ENCODE measurements at places on chromosomes 7 and 10.

- no peak for DNase-seq
Measured at GRCh38 chr10:11414314-11415038, 197.0 kb downstream of the USP6NL start.

- DNase-seq = no peak
Measured at GRCh38 chr10:76044751-76045150, 613.3 kb downstream of the LRMDA start.

- no peak for DNase-seq
Measured at GRCh38 chr7:74482629-74483401, 29.1 kb downstream of the GTF2IRD1 start.

DNA sequence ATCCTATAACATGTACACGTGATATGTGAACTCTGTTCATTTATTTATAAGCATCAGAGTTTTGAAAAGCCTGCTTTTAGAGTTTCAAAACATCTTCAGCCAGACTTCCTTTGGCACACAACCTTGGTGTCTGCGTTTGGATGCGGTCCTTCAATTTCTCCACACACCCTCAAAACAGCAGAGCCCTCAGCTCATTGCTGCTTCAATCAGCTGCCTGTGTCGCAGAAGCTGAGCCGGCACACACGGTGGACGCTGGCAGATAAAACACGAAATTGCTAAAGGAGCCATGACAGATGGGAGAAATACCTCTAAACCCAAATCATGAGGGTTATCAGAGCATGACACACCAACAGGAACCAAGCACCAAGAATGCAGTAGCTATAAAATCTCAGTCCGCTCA is 396.4 kb upstream of the AKR1E2 start:
- no peak for DNase-seq

- peak; percentile 18 for DNase-seq
Measured at GRCh38 chr7:68679459-68680234, 918.6 kb upstream of the AUTS2 start.

DNA sequence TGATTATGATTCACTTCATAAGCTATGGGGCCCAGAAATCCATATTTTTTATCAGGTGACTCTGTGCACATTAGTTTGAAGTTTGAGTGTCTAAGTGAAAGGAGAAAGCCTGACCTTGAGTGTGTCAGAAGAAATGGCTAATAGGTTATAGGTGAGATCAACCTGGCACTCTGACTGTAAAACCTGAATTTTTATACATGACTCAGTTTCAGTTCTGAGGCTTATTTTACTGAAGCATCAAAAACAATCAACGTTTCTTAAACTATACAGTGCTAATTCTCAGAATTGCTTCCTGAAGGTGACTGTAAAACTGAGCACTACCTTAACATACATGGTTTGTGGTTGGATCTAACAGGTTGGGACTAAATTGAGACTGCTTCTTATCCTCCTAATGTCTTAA is 159.4 kb upstream of the AHR start:
- no peak for DNase-seq

DNA sequence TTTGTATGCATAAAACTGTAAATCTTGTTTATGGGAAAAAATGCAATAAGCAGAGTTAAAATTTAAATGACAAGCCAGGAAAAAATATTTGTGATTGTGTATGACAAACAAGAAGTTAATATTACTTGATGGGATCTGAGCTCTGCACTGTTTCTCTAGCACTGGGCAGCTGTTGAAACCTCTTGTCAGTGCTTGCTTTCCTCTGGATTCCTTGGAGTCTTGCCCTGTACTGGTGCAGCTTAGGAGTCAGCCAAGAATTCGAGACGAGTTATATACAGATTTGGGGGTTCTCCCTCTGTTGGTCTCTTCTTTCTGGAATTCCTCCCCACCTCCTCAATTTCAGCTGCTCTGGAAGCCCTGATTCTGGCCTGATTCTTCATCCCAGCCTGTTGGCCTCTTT is 24.3 kb upstream of the OPN4 start:
- no peak for DNase-seq

DNA sequence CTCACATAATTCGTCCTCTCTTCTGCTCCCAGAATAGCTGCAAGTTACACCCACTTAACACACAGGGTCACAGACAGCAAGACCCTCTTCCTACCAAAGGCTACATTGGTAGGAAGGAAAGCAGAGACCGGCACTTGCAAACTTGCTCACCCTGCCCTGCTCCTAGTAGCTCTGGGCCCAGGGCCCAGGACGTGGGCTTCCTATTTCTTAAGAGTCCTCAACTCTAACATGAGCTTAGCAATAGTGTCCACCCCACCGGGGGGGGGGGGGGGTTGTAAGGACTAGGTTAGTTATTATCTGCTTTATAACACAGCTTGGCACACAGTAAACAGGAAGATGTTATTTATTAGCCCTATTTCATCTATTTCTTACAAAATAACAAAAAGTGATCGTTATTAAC is 106.6 kb downstream of the GRB10 start:
- no peak for DNase-seq

GRCh38 chr7:29149036-29149435 is 2.7 kb upstream of the CPVL start:
- no peak for DNase-seq

DNA sequence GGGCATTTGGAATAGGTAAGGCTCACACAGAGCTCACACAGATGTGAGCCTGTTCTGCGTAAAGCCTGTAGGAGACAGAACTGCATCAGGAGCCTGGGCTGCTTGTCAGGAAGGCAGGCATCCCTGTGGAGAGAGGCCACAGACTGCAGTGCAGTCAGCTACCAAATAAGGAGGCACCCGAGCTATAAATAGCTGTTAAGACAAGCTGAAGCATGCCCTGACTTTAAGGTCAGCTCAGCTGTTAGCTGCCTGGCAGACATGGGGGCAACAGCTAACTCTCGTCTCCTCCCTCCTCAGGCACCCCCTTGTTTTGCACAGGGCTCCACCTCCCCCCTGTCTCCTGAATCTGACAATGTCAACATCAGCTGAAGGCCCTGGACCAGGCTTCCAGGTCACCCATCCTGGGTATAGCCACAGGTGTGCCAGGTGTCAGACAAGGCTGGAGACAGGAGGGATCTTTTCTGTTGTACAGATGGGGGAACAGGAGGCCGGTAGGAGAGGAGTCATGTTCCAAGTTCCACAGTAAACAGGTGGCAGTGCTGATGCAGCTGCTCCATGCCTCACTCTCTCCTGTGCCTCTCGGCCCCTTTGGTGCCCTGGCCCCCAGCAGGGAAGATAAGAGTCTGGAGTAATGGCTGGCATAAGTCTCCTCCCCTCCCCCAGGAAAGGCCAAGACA is 27.6 kb upstream of the MKRN1 start:
- DNase-seq = peak; percentile 97

GRCh38 chr10:101099901-101100300 is 31.2 kb upstream of the TLX1 start:
- no peak for DNase-seq

DNA sequence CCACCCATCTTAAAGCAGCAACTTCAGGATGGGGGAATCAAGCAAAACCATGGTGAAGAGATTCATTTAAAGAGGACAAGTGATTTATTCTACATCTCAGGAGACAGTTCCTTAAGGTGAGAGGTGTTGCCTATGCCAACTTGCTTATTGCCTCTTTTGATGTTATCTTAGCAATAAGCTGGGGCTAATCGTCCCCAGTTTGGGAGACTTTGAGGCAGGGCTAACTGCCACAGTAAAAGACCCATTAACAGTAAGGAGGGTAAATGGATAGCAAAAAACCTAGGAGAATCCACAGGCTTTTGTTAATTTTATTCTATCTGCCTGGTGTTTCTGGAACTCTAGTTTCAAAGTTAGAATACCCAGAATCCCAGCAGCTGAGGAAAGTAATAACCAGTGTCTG is 22.1 kb upstream of the HERPUD2 start:
- DNase-seq = no peak

DNA sequence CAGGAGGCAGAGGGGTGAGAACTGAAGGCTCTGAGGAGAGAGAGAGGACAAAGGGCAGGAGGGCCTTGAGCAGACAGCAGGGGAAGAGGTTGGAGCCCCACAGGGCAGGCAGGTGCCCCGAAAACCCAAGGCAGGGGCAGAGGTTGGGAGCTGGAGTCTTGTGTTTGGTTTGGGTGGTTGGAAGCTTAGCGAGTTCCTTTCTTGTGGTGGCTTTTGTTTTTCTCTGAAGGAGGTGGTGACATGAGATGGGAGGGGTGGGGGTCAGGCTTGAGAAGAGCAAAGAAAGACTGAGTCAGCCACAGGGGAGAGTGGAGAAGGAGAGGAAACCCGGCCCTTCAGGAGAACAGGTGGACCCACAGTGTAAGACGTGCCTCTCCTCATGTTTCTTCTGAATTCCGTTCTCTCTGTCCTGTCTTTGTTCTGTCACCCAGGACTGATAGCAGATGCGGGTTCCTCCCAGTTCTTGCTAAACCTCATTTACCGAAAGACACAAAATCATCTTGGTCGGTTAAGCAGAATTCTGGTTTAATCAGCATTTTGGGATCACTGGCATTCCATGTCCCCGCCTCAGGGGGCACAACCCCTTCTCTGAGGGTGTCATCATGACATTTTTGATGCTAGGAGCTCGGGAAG is 95.3 kb downstream of the INSYN2A start:
- DNase-seq = no peak

DNA sequence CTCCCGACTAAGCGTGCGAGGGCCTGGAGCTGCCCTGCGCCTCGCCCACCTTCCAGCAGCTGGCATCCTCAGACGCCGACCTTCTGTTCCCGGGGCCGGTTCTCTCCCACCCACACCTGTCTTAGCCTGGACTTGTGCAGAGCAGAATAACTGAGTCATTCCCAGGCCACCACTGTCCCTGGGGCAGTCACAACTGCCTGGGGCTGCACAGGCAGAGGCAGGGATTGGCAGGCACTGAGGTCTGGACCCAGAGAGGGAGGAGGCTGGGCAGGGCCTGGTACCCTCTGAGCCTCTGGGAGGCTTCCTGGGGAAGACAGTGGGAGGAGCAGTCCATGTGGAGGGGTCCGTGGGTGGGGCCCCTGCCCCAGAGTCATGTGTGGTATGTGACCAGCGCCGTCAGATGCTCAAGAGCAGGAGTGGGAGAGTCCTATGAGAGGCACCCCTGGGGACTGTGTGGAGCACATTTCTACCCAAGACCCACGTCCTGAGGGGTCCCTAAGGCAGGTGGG is 74.3 kb downstream of the NKX6-2 start:
- DNase-seq = no peak

- DNase-seq = no peak
Measured at GRCh38 chr7:36191292-36191920, 38.4 kb downstream of the EEPD1 start.

DNA sequence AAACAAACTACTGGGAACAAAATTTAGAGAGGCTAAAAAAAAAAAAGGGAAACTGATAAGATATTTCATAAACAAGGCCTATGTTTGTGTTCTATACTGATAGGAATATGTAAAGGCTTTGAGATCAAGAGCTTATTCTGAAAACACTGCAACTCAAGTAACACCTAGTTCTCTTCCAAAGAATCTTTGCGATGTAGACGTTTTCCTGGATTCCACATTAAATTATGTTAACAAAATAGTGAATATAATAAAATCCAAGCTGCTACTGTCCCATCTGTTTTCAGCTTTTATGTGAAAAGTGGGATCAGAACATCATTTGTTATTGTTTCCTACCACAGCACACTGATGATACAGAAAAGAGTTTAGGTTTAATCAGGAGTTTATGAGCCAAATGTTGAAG is 53.0 kb upstream of the RNF148 start:
- no peak for DNase-seq

- no peak for DNase-seq
Measured at GRCh38 chr10:36188080-36188453, 546.0 kb upstream of the FZD8 start.

- DNase-seq = no peak
Measured at GRCh38 chr7:74376256-74377036, 77.3 kb upstream of the GTF2IRD1 start.

- no peak for DNase-seq
Measured at GRCh38 chr10:103569896-103570295, 76.4 kb downstream of the NEURL1 start.

GRCh38 chr10:94097656-94098055 is 103.9 kb downstream of the PLCE1 start:
- no peak for DNase-seq

GRCh38 chr10:4661511-4662255 is 164.3 kb upstream of the AKR1E2 start:
- DNase-seq = no peak

- peak; percentile 91 for DNase-seq
Measured at GRCh38 chr10:84837041-84837812, 508.8 kb downstream of the CCSER2 start.

DNA sequence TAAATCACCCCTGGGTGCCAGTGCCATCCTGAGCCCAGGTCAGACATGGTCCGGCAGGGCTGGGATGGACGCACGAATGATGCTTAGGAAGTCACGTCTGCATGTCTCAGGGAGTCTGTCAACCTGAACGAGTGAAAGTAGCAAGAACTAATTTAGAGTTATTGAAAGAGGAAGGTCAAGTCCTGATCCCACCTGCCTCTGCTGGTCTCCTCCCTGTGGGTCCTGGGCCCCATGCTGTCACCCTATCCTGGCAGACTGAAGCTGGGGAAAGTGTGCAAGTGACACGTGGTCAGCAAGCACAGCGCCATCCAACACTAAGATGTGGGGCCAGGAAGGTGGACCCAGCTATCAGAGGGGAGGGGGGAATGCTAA is 26.1 kb upstream of the GRID1 start:
- DNase-seq = no peak

- no peak for DNase-seq
Measured at GRCh38 chr7:89332026-89332425, 536.5 kb upstream of the TEX47 start.

DNA sequence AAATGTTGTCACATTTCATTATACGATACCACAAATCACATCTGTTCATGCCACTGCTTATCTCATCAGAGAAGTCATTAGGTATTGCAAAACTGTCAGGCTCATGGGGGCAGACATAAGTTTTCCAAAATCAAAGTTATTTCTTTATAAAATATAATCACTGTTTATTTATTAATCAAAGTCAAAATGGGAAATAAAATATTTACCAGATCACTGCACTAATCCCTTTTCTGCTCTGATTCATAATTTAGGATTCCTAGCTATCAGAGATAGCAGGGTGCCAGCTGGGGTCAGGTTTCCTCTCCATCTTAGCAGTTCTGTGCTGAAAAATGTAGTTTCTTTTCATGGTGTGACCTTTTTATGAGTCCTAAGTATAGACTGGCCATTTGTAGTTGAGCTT is 117.7 kb upstream of the LANCL2 start:
- DNase-seq = no peak

DNA sequence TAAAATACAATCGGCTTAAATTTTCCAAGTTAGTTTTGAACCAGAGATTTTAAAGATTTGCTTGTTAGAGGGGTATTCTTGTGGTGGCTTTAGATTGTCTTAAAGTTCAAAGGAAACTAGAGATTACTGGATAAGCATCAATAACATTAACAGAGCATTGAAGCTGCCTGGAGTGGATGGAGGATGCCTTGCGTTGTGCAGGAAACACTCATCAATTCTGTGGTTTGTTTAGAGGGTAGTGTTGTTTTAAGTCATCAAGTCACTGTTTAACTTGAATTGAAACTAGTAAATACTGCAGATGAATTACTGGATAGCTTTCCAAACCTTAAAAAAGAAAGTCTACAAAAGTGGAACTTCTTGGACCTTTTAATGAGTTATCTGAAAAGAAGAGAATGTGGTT is 218.6 kb downstream of the CELF2 start:
- no peak for DNase-seq

GRCh38 chr7:44441079-44441478 is 49.4 kb downstream of the NUDCD3 start:
- no peak for DNase-seq

- no peak for DNase-seq
Measured at GRCh38 chr10:124117833-124118232, 24.4 kb upstream of the CHST15 start.

- DNase-seq = no peak
Measured at GRCh38 chr10:112132435-112132834, 51.1 kb downstream of the GPAM start.
